ENCODE measurements at places on chromosomes 16 and 17.

- DNase-seq = no peak
Observed at GRCh38 chr17:61464130-61464842, 12.1 kb downstream of the TBX4 start.

- DNase-seq = no peak
Observed at GRCh38 chr17:76367642-76368041, 13.9 kb upstream of the PRPSAP1 start.

GRCh38 chr16:67112591-67113399, 3.1 kb downstream of the PHAF1 start:
- DNase-seq = no peak

DNA sequence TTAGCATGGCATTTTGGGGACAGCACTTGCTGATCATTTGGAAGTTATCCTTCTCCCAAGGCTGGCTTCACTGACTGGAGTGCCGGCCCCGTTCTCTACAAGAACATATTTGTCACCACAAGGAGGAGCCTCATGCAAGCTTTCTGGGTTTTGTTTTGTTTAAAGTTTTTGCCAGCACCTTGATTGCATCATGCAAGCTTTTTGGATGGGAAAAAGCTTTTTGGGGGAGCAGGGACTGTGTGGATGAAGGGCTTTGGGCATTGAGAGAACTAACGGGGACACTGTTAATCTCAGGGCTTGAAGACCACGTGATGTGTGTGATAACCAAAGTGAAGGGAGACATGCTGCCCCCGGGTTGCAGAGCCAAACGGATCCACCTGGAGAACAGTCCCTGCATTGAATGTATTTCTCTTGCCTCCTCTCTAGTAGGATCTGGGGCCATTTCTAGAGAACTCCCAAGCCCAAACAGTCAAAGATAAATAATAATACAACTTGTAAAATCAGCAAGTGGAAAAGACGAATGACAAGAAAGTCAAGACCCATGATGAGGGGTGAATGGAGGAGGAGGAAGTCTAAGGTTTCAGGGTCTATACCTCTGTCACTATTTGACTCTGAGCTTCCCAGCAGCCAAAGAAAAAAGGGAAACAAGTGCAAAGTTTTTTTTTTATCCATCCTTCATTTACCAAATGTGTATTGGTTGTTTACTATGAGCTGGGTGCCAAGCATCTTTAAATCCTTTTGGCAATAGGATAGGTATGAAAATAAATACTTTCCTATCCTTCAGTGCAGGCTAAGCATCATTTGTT, 17.2 kb downstream of the TMEM114 start:
- DNase-seq = peak; percentile 3

DNA sequence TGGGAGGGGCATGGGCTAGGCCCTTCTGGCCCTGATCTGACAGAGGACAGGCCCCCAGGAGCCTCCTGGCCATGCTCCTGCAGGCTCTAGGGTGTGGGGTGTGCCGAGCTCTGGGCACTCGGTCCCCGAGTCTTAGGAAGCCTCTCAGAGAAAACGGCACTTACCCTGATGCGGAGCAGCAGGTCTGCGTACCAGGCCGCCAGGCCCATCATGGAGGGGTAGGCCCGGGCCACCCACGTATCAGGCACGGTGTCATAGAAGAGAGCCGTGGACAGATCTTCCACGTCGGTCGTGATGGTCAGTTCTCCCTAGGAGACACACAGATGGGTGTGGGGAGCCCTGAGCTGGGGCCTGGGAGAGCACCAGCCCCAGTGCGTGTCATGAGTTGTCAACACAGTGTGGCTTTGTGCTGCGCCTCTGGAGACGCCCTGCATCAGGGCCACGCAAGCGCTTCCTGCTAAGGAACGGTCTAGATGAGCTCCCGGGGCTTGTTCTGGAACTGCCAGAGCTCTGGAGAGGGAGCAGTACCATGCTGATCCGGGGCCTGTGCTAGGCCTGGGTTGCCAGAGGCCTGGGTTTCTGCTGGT, 47.9 kb downstream of the PGS1 start:
- DNase-seq = no peak

DNA sequence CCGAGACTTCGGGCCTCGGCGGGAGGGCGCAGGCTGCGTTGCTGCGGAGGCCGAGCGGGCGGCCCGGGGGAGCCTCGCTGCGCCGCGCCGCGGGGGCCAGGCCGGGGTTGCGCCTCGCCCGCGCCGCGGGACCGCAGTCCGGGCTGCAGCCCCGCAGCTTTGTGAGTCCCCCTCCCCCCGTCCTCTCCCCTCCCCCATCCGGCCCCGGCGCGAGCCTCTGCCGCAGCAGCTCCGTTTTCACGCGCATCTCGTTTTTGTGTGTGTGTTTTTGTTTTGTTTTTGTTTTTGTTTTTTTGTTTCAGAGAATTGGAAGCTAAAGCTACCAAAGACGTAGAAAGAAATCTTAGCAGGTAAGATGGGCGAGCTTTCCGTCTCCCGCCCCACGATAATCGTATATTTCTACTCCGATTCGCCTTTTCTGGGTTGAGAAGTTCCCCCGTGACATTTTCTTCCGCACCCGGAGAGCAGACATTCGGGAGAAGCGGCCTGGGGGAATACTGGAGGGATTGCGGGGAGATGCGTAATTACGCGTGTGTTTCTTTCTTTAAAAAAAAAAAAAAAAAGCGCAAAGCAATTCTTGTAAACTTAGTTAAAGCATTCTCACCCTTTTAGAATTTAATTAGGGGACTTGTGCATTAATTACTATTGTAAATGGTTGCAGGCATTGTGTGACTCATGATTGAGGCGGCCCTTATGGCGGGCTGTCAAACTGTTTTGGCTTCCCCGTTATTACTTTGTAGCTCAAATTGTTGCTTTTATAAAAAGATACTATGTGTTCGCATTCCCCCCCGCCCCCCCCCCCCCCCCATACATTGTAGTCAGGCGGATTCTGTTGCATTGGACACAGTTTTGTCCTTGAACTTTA, 732 bp downstream of the TNRC6A start:
- DNase-seq = no peak

DNA sequence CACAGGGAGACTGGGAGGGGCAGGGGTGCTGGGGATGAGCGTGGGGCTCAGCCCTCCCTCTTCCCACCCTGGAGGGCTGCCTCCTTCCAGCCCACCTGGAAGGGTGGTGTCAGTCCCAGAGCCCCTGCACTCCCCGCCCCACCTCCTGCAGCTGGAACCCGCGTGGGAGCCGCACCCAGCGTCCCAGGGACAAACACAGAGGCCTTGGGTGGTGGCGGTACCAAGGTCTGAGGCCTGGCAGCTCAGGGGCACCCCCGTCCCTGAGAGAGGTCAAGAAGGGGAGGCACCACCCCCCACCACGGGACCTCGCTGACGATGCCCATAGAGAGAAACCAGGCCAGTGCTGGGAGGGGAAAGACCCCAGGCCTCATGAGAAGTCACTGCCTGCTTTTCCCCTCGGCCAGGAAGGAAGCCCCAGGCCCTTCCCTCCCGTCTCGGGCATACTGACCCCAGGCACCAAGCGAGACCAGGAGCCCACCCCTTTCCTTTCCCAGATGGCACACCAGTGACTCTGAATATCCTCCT, 4.1 kb downstream of the HS3ST6 start:
- no peak for DNase-seq

DNA sequence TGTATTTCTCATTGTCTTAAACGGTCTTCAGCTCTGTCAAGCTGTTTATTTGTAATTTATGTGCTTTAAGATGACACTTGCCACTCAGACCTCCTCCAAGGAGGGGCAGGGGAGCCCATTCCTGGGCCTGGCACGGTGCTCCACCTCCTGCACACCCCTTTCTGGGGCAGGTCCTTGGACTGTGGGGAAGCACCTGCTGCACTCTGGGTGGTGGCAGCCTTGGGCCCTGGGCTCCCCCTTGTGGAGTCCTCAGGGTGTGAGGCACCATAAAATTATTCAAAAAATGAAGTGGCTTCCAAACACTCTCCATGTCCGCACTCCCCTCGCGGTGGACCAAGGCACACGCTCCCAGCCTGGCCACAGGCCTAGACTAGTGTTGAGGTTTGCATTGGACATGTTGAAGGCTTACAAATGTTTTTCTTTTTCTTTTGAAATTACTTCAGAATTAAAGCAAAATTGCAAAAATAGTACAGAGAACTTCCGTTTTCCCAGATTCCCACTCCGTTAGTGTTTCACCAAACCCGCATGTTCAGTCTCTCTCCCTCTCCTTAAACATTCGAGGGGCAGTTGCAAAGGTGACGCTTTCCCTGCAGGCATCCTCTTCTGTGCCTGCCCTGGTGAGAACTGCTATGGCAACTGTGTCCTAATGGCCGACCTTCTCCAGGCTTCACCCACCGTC, 32.4 kb downstream of the FOXK2 start:
- no peak for DNase-seq

DNA sequence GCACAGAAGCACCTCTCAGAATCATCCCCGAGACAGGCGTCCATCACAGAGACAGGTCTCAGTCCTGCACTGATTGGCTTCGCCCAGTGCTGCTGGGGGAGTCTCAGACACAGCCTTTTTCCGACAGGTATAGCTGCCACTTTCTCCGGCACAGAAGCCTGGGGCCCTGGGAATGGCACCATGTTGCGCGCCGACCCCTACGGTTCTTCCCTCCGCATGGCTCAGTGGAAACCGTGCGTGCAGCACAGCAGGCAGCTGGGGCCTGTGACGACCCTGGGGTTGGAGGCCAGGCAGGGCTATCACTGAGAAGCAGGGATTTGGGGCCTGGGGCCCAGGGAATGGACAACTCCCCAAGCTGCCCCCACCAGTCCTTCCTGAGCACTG, 29.7 kb upstream of the CDH15 start:
- no peak for DNase-seq

GRCh38 chr16:85370881-85371651, 242.1 kb upstream of the GSE1 start:
- DNase-seq = no peak

DNA sequence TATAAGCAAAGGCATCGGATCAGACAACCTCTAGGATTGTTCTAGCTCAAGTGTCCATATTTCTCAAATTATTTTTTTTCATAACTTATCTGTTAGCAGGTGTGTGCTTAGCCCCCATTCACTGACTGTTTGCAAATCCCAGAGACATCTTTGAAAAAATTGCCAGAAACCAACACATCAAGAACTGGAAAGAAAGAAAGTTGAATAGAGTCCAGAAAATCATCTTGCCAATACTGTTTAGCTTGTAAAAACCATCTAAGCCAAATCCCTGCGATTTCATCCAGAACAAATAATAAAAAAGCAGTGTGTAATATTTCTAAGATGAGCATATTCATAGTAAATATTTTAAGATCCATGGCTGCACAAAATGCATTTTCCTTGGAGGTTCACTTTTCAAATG, 64.5 kb downstream of the WSCD1 start:
- no peak for DNase-seq

- no peak for DNase-seq
Observed at GRCh38 chr17:72104164-72104862, 16.5 kb upstream of the SOX9 start.

GRCh38 chr17:33595828-33596227, 302.7 kb upstream of the ASIC2 start:
- no peak for DNase-seq

DNA sequence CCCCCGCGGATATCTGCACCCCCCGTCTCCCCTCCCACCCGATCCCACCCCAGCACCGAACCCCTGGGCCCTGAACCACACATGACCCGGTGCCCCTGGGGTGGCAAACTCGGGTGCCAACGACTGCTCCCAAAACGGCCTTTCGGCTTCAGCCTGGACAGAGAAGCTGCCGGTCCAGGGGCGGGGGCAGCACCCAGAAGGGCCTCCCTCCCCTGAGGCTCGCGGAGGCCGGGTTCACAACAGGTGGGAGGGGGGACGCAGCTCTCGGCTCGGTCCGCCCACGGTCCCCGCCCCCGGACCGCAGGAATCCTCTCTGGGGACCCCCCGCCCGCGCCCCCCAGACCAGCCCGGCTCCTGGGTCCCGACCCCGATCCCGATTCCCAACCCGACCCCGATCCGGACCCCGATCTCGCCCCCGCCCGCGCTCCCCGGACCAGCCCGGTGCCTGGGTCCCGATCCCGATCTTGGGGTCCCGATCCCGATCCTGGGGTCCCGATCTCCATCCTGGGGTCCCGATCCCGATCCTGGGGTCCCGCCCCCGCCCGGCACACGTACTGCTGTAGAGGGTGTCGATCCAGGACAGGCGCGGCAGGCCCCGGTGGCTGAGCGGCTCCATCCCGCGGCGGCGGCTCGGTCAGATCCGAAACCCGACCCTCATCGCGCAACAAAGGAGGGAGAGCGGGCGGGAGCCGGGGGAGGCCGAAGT, 516 bp downstream of the ABR start:
- DNase-seq = no peak

GRCh38 chr17:49297141-49297540, 64.9 kb downstream of the ZNF652 start:
- DNase-seq = no peak

GRCh38 chr17:76781056-76781982, 43.4 kb downstream of the MFSD11 start:
- no peak for DNase-seq

DNA sequence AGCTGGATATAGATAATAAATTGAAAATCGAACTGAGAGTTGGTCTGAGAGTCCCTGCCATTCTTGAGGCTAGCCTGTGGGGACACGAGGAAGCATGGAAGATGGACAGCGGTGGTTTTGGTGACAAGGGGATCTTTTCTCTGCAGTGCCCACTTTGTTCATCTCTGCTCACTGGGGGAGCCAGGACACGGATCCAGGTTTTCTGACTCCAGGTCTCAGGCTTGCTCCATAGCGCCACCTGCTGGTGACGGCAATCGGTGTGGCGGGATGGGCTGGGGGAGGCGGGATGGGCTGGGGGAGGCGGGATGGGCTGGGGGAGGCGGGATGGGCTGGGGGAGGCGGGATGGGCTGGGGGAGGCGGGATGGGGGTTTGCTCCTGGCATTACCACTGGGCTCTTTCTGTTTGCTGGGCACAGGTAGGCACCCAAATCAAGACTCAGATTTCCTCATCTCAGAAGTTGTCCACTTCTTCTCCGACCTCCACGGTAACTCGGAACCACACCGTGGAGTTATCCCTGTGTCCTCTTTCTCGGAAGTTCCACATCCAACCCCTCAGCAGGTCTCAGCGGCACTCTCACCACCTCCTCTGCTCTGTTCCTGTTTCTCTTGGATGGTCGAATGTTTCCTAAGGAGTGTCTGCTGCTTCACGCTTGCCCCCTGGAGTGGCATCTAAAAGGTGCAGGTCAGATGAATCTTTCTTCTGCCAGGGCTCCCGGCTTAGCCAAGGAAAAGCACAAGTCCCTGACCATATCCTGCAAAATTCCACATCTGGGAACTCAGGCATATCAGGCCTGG, 142.4 kb downstream of the CYLD start:
- DNase-seq = no peak

GRCh38 chr16:65547772-65548446, 426.0 kb upstream of the CDH11 start:
- peak; percentile 90 for DNase-seq

DNA sequence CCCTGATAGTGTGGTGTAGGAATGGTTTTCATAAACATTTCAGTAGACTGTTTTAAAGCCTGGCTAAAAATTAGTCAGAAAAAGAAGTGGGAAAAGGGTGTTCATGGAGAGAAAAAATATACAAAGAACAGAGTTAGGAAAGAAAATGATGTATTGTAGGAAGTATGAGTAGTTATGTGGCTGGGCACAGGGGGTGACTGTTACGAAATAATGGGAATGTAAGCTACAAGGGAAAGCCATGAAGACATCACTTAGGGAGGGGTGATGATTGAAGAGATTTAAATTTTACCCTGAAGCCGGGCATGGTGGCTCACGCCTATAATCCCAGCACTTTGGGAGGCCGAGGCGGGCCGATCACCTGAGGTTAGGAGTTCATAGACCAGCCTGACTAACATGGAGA, 55.3 kb downstream of the NUP88 start:
- DNase-seq = no peak
